CD4-positive, alpha-beta T cell (primary cell): ENCODE measurements at places on chromosomes 12 and 14. TPM values are rescaled to one million over a fixed set of nuclear protein-coding genes. Genes with fewer than 3 reads are reported as not detected.

DNA sequence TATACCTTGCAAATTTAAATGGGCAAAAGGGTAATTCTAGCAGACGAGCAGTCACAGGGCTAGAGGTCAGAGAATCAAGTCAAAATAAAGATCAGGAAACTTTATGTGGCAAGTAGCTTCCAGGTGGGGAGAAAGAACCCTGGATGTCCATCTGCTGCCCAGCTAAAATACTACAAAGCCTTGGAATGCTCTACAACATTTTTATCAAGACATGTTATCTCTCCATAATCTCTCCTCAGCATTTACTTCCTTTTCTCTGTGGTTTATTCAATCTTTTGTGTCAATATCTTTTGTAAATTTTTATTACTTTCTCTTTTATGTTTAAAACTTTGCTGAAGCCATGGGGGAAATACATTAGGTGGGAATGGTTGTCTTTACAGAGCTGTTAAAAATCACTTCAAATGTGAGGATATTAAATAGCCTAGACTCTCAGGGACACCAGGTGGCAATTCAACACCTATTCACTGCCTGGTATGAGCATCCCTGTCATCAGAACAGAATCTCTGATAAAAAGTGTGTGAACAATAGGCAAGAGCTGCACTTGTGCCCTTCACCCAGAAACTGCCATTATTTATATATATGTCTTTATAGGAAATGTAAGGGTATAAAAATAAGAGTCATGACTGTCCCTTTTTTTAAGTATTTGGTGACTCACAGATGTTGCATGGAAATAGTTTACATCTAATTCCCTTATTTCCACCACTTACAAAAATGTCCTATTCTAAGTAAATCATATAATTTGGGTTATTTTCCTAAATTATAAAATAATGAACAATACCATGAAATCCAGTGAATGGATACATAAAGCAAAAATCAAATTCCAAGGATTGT lies 152.9 kb downstream of the EPS8 start:
- no peaks in the 10 kb centered on the region for H3K4me1 ChIP-seq
- H3K27ac ChIP-seq: no peak overlapping the region
- H3K4me3 ChIP-seq: no peak overlapping the region

DNA sequence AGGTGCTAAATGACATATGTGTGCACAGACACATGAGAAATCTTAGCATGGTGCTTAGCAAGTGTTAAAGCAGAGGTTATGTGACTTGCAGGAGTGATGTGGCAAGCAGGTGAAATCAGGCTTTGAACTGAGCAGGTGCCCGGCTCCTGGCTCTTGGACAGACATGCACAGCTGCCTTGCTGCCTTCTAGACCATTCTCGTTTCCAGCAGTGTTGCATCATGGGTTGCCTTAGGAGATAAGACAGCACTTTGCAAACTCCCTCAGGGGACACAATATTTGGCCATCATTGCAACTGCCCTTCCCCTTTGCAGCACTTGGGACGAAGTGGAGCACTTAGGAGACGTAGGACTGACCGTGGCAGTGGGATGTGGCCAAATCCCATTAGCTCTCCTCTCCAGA lies 17.2 kb upstream of the GSC start:
- H3K27me3 ChIP-seq: no peaks in the 10 kb centered on the region
- no peaks in the 10 kb centered on the region for H3K4me1 ChIP-seq
- no peak overlapping the region for H3K4me3 ChIP-seq
- no peaks in the 10 kb centered on the region for H3K36me3 ChIP-seq

DNA sequence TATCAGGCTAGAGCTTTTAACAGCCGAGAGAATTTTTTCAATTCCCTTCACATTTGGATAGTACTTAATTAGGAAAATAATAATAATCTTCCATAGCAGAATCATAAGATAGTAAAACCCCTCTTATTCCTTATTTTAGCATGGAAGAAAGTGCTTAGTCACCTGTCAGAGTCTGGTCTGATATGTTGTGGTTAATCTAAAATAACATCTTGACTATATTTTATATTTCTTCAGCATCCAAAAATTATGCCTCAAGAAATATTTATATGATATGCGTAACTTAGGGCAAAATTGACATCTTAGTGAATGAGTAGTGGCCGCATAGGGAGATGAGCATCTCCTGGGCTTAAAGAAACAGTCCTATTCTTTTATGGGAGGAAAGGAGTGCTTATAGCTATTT lies 12.8 kb downstream of the CHURC1 start:
- no peak overlapping the region for H3K4me3 ChIP-seq
- peaks cover 63% of the 10 kb centered on the region for H3K36me3 ChIP-seq
- no peak for DNase-seq
- H3K27me3 ChIP-seq: no peaks in the 10 kb centered on the region

CLEC9A gene
- total RNA-seq: 0.55 TPM

DNA sequence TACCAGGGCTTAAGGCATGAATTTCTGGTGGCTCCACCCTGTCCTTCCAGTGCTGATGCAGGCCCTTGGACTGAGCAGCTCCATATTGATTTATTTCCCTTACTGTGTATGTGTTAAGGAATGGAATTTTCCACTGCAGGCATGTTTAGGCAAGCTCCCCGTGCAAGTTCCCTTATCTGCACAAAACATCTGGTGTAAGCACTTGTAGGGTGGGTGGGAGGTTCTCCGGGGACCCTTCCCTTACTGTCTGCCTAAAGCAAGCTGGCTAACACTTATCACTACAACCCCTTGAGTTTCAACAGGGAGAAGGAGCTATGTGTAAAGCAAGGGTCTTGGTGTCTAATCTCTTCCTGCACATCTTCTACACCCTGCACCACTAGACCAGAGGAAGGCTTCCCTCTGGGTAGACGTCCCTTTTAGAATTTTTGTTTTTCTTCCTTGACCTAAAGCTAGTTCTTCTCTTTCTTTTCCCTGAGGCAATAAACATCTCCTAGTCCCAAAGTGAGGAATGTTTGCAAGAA lies 22.0 kb upstream of the DRAM1 start:
- DNase-seq: no peak
- no peak overlapping the region for H3K27ac ChIP-seq
- H3K4me3 ChIP-seq: no peak overlapping the region
- H3K27me3 ChIP-seq: no peaks in the 10 kb centered on the region
- H3K36me3 ChIP-seq: no peaks in the 10 kb centered on the region

DNA sequence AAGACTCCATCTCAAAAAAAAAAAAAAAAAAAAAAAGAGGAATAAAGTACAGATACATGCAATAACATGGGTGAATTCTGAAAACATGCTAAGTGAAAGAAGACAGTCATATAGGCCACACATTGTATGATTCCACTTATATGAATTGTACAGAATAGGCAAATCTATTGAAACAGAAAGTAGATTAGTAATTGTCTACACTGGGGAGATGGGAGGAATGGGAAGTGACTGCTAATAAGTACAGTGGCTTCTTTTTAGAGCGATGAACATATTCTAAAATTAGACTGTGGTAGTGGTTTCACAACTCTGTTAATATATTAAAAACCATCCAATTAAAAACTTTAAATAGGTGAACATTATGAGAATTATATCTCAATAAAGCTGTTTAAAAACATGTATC lies 74.4 kb downstream of the ANKS1B start:
- H3K27ac ChIP-seq: no peak overlapping the region
- no peaks in the 10 kb centered on the region for H3K36me3 ChIP-seq
- no peaks in the 10 kb centered on the region for H3K27me3 ChIP-seq

TAS2R10 gene
- total RNA-seq: not detected

GRCh38 chr12:47980197-47980596 lies 16.8 kb downstream of the TMEM106C start:
- H3K4me3 ChIP-seq: no peak overlapping the region
- no peak for DNase-seq
- H3K36me3 ChIP-seq: no peaks in the 10 kb centered on the region
- no peaks in the 10 kb centered on the region for H3K4me1 ChIP-seq

DNA sequence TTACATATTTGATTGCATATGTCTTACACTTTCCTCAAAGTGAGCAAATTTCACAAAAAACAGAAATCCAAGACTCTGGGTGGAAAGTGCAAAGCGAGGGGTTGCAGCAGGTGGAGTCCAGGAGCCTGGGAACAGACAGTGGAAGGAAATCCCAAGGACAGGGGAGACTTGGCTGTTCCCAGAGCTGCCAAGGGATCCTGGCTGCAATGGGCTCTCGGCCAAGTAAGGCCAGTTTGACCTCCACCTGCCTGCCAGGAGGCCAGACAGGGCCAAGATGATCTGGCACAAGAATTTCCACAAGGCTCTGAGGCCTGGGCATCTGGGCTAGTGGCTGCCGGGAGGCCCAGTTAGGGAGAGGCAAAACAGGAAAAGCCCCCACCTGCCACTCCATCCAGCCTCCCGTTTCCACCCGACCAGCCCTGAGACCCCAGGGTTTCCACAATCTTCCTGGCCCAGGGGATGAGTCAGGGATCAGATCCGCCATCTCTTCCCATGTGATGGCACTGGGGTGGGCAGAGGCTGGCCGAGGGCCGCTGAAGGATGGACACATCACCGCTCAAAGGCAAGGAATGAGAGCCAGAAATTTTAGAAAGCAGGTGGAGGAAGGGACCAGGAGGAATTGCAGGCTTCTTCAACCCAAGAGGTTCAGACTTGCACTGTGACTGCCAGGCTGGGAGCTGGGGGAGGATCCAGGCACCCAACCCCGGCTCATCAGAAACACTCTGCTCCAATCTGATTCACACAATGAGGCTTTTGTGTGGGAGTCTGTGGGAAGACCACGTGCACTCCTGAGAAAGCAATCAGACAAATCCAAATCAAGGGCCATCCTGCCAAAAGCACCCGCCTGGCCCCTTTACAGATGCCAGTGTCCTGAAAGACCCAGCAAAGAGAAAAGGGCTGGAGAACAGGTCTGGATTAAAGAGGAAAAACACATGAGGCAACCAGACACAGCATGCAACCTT lies 16.3 kb downstream of the SCARB1 start:
- no peak overlapping the region for H3K4me3 ChIP-seq
- H3K4me1 ChIP-seq: peaks cover 5% of the 10 kb centered on the region
- no peak overlapping the region for H3K27ac ChIP-seq
- no peaks in the 10 kb centered on the region for H3K27me3 ChIP-seq

RNF212B gene
- total RNA-seq: not detected

GRCh38 chr14:105641075-105641937 lies 114.9 kb downstream of the TMEM121 start:
- no peaks in the 10 kb centered on the region for H3K36me3 ChIP-seq
- DNase-seq: no peak
- H3K27ac ChIP-seq: no peak overlapping the region
- H3K4me1 ChIP-seq: no peaks in the 10 kb centered on the region

GRCh38 chr14:45039390-45039789 lies 44.5 kb upstream of the PRPF39 start:
- no peaks in the 10 kb centered on the region for H3K4me1 ChIP-seq
- no peak overlapping the region for H3K4me3 ChIP-seq
- no peaks in the 10 kb centered on the region for H3K27me3 ChIP-seq

DNA sequence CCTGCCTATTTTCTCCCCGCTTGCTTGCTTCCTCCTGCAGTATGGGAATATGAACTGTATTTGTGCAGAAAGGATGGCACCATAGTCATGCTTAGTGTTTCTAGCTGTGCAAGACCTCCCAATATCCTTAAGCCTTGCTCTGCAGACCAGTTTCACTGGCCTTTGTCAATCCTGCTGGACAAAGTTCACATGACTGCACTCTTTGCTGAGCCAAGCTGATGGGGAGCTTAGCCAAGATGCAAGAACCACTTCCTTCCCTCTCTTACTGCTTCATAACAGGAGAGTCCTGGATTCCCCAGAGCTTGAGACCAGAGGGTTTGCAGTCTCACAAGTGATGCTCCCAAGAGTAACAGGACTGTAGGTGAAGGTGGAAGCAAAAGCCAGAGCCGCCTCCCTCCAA lies 3.8 kb downstream of the ASIC1 start:
- no peaks in the 10 kb centered on the region for H3K36me3 ChIP-seq
- no peak overlapping the region for H3K4me3 ChIP-seq
- H3K4me1 ChIP-seq: peaks cover 33% of the 10 kb centered on the region
- DNase-seq: no peak
- H3K27me3 ChIP-seq: peaks cover 25% of the 10 kb centered on the region

FBXO33 gene
- 94.6 TPM for total RNA-seq

GRCh38 chr12:130827432-130827831 lies 11.6 kb downstream of the STX2 start:
- no peak overlapping the region for H3K27ac ChIP-seq
- H3K36me3 ChIP-seq: peaks cover 8% of the 10 kb centered on the region
- peaks cover 7% of the 10 kb centered on the region for H3K4me1 ChIP-seq
- no peaks in the 10 kb centered on the region for H3K27me3 ChIP-seq
- no peak for DNase-seq

DNA sequence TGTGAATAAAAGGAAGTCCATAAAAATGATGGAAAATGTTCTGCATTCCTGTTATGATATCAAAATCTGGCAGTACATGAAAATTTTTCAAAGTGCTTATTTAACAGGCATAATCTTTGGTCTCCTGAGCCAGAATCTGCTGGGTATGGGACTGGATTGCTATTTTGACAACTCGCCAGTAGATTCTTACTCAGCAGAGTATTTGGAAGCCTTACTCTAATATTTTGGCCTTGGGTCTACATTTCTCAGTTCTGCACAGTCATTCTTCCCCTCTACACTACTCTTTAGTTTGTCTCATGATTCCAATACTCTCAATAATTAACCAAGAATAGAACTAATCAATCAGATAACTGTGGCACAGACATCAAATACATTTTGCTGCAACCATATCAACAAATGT lies 1.1 kb upstream of the SLCO1B1 start:
- no peak overlapping the region for H3K27ac ChIP-seq
- H3K27me3 ChIP-seq: no peaks in the 10 kb centered on the region
- no peak overlapping the region for H3K4me3 ChIP-seq
- no peaks in the 10 kb centered on the region for H3K36me3 ChIP-seq
- H3K4me1 ChIP-seq: no peaks in the 10 kb centered on the region

- no peak for DNase-seq
- no peak overlapping the region for H3K4me3 ChIP-seq
- H3K27me3 ChIP-seq: peaks cover 5% of the 10 kb centered on the region
- H3K27ac ChIP-seq: no peak overlapping the region
- no peaks in the 10 kb centered on the region for H3K36me3 ChIP-seq
- H3K4me1 ChIP-seq: no peaks in the 10 kb centered on the region
These were observed 48.4 kb downstream of the ESRRB start for GRCh38 chr14:76424359-76424758.

- no peaks in the 10 kb centered on the region for H3K36me3 ChIP-seq
- no peak overlapping the region for H3K27ac ChIP-seq
- no peaks in the 10 kb centered on the region for H3K27me3 ChIP-seq
- H3K4me3 ChIP-seq: no peak overlapping the region
These were observed 413.2 kb downstream of the SOX5 start for GRCh38 chr12:23536293-23536692.
